ENCODE measurements at places on chromosomes 5 and 9.
A peak's percentile ranks its signal among the peaks of the same experiment; 100 is the strongest.

GRCh38 chr5:140642718-140643117 is 3.5 kb downstream of the TMCO6 start:
- no peaks in the 10 kb centered on the region for H3K4me1 ChIP-seq
- peaks cover 12% of the 10 kb centered on the region for H3K36me3 ChIP-seq
- no peak for DNase-seq
- H3K27ac ChIP-seq = no peak overlapping the region

- H3K27ac ChIP-seq = no peak overlapping the region
- no peaks in the 10 kb centered on the region for H3K4me1 ChIP-seq
- no peaks in the 10 kb centered on the region for H3K27me3 ChIP-seq
- H3K4me3 ChIP-seq = no peak overlapping the region
These were observed 220.0 kb downstream of the SLC12A2 start for GRCh38 chr5:128303593-128303992.

DNA sequence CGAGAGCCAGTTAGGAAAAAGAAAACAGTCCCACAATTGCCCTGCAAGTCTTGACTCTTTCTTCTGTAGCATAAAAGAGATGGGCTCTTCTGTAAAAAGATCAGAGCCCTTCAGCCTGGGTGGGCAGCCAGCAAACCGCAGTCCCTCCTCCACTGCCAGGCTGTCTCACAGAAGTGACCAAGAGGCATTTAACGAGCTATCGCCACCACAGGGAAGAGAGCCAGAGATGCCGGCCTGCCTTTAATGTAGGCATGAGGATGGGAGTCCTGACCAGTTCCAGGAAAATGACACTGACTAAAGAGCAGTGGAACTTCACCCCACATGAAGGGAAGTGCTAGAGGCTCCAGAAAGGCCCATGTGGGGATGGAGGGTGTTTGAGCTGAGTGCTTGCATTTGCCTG is 264.6 kb downstream of the NDUFS4 start:
- no peak overlapping the region for H3K4me3 ChIP-seq
- H3K36me3 ChIP-seq = no peaks in the 10 kb centered on the region
- H3K27ac ChIP-seq = no peak overlapping the region
- no peaks in the 10 kb centered on the region for H3K27me3 ChIP-seq

GRCh38 chr5:165460911-165461310 is 1955.5 kb downstream of the MAT2B start:
- no peak overlapping the region for H3K4me3 ChIP-seq
- no peak overlapping the region for H3K27ac ChIP-seq
- no peaks in the 10 kb centered on the region for H3K36me3 ChIP-seq
- DNase-seq = no peak

DNA sequence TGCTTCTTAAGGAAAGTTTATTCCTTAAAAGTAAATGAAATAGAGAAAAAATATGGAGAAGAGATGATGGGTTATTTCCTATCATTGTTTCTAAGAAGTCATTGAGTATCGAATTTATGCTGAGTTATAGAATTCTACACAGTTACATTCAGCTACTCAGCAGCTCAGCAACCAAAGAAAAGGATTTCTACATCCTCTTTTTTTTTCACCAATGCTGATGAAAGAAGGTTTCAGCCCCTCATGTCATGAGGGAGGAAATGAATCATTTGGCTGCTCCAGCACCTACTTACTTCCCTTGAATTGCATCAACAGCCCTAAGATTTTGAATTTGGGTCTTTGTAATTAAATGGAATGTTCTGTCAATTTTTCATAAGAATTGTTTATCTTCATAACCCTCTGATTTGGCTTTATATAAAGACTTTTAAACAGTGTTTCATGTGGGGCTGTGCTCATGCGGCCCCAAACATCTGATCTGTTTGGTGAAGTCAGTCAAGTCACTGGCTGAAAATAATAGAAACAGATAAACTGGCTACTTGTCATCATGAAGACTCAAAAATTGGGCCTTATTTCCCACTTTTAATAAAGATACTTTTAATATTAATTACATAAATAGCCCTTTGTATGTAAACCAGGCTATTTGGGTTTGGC is 18.5 kb upstream of the SNX2 start:
- H3K27me3 ChIP-seq = no peaks in the 10 kb centered on the region
- no peak overlapping the region for H3K27ac ChIP-seq
- H3K4me1 ChIP-seq = peaks cover 1% of the 10 kb centered on the region
- no peak for DNase-seq

DNA sequence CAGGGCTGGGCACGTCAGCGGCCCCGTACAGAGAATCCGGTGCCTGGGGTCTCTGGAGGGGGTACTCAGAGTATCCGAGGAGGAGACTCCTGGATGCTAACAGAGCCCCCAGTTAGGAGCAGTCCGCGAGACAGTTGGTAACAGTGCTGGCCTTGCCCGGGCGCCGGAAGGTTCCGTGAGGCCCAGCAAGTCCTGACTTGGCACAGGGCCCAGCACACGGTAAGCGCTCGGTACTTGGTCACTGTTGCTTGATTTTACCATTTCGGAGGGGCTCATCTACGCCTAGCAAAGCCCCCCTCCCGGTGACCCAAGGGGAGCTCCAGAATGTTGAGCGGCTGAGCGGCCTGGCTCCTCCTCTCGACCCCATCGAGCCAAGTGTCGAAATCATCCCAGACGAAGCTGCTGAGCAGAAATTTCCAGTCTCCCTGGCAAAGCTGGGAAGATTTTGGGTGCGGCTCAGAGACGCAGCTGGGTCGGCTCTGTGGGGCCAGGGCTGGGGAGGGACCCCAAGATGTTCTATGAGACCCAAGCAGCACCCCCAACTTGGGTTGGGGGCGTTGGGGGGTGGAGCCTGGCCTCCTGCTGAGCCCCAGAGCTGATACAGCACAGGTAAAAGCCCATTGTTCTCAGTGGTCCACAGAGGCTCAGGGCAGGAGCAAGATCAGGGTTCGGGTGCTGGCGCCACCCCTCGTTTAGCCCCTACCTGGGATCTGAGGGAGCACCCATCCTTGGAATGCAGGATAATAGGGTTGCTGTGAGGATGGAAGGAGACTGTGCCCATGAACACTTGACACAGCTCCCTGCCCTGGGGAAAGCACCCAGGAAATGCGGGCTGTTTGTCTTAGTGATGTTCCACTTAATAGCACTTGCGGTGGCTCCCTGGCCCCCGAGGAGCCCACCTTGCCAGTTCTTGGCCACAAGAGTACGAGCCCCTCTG is 137.2 kb downstream of the C9orf50 start:
- peak overlapping the region; percentile 36 for H3K4me3 ChIP-seq
- peaks cover 19% of the 10 kb centered on the region for H3K27me3 ChIP-seq
- peaks cover 8% of the 10 kb centered on the region for H3K4me1 ChIP-seq
- no peak overlapping the region for H3K27ac ChIP-seq

GRCh38 chr5:74853256-74853655 is 12.9 kb downstream of the FAM169A start:
- H3K4me3 ChIP-seq = no peak overlapping the region
- no peaks in the 10 kb centered on the region for H3K4me1 ChIP-seq
- no peaks in the 10 kb centered on the region for H3K27me3 ChIP-seq
- no peak overlapping the region for H3K27ac ChIP-seq

GRCh38 chr9:100600521-100601079 is 22.7 kb downstream of the CAVIN4 start:
- no peaks in the 10 kb centered on the region for H3K36me3 ChIP-seq
- H3K27me3 ChIP-seq = no peaks in the 10 kb centered on the region
- H3K4me1 ChIP-seq = peaks cover 3% of the 10 kb centered on the region
- no peak for DNase-seq
- H3K4me3 ChIP-seq = no peak overlapping the region

DNA sequence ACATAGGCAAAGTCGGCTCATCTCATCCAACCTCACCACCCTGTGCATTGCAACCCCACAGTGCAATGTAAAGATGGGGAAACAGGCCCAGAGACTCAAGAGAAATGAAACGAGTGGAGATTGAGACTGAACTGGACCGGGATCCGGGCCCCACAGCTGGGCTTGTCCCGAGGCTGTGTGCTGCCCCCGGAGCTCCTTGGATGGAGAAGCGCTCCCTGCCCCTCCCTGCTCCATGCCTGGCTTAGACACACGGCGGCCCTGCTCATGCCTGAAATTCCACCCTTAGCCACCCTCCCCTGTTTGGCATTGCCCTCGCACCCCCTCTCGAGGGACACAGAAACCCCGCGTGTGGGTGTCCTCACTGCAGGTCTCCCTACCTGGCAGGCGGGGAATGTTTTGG is 27.2 kb upstream of the FCN1 start:
- no peak overlapping the region for H3K27ac ChIP-seq
- H3K4me3 ChIP-seq = no peak overlapping the region
- no peaks in the 10 kb centered on the region for H3K36me3 ChIP-seq
- peaks cover 2% of the 10 kb centered on the region for H3K4me1 ChIP-seq
- DNase-seq = no peak

All from iPS DF 6.9 (cell line).